Caki2 (cell line): ENCODE measurements at places on chromosomes 11 and 22.

DNA sequence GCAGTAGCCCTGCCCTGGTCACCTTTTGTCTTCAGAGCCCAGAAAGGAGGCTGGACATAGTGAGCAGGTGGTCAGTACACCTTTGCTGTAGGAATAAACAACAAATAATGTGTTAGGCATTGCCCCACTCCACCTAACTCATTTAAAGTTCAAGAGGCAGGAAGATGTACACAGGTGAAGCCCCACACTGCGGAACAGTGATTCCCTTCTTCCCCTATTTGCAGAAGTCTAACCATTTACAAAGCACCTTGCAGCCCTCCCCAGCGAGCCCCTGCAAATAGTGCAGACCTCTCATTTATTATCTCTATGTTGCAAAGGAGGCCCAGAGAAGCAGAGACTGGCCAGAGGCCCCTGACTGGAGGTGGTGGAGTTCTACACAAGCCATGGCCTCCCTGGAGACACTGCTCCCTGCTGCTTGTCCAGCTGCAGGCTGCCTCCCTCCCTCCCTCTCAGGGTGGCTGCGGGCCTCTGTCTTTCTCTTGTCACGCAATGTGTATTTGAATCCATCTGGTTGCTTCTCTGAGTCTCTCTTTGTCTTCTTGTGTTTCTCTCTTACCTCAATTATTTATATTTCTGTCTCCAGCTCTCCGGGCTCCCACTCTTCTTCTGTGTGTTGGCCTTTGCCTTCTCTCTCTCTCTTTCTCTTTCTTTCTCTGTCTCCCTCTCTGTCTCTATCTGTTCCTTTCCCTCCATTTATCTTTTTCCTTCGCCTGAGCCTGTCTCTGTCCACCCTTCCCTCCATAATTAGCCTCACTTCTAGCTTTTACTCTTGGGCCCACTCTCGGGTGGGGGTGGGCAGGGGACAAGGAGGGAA, 59.1 kb upstream of the PRDM11 start:
- DNase-seq = no peak

GRCh38 chr11:62948765-62949320, 27.7 kb upstream of the CHRM1 start:
- no peak for DNase-seq

DNA sequence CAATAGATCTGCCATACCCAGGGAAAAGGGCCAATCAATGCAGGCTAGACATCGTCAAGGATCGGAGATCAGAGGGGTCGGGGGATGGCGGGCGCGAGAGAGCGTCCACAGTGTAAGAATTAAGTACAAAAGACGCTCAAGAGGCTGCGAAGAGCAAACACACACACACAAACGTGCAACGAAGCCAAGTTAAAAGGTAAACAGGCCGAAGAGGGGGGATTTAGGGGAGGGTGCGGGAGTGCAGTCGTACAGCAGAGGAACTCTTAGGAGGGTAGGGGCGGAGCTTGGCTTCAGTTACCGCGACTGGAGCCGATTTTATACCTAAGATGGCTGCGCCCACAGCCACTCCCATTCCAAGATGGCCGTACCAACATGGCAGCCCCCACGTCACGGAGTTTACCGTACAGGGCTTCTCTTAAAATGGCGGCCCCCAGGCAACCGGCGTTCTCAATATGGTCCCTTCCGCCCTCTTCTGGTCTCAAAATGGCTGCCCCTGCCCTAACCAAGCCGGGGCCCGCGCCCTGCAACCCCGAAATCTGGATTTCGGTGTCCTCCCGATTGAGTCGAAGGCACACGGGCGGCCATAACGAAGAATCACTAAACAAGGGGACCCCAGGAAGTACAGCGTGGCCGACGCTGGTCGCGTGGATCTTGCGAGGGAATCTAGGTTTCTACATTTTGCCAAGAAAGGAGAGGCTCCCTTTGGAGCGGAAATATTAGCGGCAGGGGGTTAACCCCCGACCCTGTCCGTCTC, 1.9 kb downstream of the GNG3 start:
- peak; percentile 78 for DNase-seq

DNA sequence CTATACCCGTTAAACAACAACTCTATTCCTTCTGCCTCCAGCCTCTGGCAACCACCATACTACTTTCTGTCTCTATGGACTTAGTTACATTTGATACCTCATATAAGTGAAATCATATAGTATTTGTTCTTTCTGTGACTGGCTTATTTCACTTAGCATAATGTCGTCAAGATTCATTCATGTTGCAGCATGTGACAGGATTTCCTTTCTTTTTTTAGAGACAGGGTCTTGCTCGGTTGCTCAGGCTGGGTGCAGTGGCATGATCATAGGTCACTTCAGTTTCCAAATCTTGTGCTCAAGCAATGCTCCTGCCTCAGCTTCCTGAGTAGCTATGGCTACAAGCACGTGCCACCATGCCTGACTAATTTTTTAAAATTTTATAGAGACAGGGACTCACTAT, 29.4 kb upstream of the SORL1 start:
- DNase-seq = no peak

- no peak for DNase-seq
Measured at GRCh38 chr22:46650078-46650810, 30.1 kb downstream of the GRAMD4 start.

- DNase-seq = no peak
Measured at GRCh38 chr11:83401506-83402225, 115.5 kb upstream of the CCDC90B start.

GRCh38 chr11:61752117-61752924, at the start of gene MYRF:
Gene MYRF (plus strand): TSS chr11:61752636. CDS start chr11:61752745, 109 bp downstream.
- DNase-seq = no peak

DNA sequence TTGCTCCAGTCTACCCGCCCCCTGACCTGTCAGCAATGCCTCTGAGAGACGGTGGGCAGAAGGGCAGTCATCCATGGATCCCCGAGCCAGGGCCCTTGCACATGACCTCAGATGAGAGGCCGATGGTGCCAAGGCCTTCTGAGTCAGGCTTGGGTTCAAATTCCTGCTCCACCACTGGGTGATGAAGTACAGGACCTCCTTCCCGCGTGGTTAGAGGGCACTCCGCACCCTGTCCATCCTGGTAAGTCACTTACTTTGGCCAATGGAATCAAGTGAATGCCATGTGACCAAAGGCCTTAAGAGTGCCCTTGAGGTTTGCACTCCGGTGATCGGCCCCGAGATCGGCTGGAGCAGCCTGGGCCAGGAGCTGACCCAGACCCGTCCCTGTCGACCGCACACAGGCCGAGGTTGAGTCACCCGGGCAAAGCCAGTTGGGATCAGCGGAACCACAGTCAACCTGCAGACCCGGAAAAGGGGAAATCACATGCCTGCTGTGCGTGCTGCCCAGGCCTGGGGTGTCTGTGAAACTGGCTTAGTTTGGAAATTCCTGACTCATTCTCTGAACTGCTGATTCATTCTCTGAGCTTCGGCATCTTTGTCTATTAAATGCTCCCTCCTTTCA, 48.9 kb downstream of the RTL6 start:
- DNase-seq = peak; percentile 97

DNA sequence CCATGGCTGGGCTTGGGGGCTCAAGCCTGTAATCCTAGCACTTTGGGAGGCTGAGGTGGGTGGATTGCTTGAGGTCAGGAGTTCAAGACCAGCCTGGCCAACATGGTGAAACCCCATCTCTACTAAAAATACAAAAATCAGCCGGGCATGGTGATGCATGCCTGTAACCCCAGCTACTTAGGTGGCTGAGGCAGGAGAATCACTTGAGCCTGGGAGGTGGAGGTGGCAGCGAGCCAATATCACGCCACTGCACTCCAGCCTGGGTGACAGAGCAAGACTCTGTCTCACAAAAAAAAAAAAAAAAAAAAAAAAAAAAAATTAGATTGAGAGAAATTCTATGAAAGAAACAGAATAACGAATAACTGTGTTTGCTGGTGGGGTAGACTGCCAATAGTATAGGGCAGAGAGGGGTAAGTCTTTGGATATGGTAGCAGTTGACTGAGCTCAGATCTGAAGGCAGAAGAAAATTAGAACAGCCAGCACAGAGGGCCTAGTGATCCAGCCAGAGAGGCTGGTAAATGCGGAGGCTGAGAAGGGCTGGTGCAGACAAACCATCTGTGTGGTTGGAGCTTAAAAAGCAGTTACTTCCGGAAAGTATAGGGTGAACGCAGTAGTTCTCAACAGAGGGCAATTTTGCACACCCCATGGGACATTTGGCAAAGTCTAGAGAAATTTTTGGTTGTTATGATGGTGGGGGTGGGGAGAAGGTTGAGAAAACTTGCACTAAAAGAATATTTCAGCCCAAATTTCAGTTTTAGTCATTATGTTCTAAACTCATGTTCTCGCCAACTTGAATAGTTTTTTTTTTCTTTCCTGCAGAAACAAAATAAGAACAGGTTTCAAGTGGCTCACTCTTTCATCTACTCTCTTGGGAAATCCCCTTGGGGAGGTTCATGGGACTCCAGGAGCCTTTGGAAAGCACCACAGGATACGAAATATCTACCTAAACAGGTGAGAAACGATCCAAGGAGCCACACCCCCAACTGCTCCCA, 1.6 kb upstream of the HORMAD2 start:
- no peak for DNase-seq

GRCh38 chr11:126776119-126776518, 224.5 kb downstream of the KIRREL3 start:
- DNase-seq = no peak

- no peak for DNase-seq
Measured at GRCh38 chr11:65793625-65794400, 7.0 kb downstream of the OVOL1 start.

GRCh38 chr11:126748100-126748791, 252.3 kb downstream of the KIRREL3 start:
- no peak for DNase-seq

DNA sequence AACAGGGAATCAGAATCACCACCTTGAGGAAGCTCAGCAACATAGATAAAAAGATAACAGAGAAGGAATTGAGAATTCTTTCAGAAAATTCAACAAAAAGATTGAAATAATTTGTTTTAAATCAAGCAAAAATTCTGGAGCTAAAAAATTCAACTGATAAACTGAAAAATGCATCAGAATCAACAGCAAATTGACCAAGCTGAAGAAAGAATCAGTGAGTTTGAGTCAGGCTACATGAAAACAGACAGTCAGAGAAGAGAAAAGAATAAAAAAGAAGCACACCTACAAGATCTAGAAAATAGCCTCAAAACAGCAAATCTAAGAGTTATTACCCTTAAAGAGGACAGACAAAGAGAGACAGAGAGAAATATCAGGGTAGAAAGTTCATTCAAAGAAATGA, 28.8 kb downstream of the BTG4 start:
- no peak for DNase-seq

DNA sequence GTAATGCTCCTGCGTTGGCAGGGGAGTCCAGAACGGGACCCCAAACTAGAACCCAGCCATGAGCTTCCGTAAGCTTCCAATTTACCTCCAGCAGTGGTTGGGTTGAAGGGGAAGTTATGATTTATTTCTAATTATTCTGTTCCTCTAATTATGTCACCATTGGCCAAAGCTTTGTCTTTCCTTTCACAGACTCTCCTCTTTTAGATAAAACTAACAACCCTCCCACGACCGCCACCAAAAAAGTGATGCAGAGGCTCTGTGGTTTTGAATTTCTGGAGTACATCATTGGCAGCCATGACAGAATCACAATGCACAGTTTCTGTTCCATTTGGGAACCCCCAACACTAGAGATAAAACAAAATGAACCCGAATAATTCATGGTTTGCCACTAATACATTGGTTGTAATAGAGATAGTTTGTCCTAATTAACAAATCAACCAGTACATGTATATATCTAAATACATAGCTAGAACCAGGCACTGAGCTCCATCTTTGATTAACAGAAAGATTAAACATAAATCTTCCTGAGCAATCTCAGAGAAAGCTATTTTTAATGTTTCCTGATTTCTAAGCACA, 64.3 kb downstream of the ETS1 start:
- DNase-seq = no peak

GRCh38 chr22:30267382-30268302, 991 bp upstream of the OSM start:
- no peak for DNase-seq

- no peak for DNase-seq
Measured at GRCh38 chr11:78802058-78802761, 227.5 kb upstream of the NARS2 start.

DNA sequence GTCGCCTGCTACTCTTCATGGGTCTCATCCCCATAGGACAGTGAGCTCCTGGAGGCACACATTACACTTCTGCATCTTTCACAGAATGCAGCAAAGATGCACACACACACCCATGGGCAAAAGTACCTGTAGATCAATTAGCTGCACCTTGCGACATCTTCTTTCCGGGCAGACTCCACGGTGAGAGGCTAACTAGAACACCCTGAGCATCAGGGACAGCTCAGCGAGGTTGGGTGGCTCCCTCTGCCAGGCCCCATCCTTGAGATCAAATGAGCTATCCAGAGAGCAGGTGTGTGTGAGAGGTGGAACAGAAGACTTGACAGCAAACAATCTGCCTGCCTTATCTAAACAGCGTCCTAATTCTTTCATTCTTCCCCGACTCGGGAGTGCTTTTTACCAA, 96.1 kb upstream of the BID start:
- DNase-seq = no peak
